ENCODE measurements at places on chromosomes 5 and 9.
A peak's percentile ranks its signal among the peaks of the same experiment; 100 is the strongest.

DNA sequence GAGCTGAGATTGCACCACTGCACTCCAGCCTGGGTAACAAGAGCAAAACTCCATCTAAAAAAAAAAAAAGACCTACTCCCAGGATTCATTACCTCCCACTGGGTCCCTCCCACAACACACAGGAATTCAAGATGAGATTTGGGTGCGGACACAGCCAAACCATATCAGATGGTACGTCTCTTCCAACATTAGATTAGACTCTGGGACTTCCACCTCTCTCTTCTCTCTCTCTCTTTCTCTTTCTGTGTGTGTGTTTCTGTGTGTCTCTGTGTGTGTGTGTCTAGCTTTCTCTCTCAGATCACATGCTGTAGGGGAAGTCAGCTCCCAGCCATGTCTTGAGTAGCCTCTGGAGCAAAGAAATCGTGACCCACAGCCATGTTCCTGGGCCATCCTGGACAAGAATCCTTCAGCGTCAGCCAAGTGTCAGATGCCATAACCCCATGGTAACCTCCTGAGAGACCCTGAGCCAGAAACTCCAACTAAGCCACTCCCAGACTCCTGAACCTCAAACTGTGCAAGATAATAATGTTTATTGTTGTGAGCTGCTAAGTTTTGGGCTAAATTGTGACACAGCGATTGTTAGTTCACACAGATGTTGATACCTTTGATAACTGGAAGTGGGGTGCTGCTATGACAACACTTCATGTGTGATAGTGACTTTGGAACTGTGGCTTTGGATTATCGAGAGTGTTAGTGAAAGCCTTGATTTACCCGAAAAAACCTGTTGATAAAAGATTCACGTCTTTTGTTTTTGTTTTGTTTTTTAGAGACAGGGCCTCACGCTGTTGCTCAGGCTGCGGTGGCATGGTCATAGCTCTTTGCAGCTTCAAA is 4.1 kb upstream of the CMBL start:
- no peaks in the 10 kb centered on the region for H3K27me3 ChIP-seq
- peaks cover 8% of the 10 kb centered on the region for H3K4me1 ChIP-seq
- no peaks in the 10 kb centered on the region for H3K36me3 ChIP-seq
- no peak overlapping the region for H3K27ac ChIP-seq
- H3K4me3 ChIP-seq = no peak overlapping the region

GRCh38 chr9:76257311-76257710 is 136.9 kb downstream of the RFK start:
- H3K36me3 ChIP-seq = no peaks in the 10 kb centered on the region
- no peaks in the 10 kb centered on the region for H3K27me3 ChIP-seq
- H3K4me3 ChIP-seq = no peak overlapping the region
- H3K27ac ChIP-seq = no peak overlapping the region
- DNase-seq = no peak

- peaks cover 4% of the 10 kb centered on the region for H3K36me3 ChIP-seq
- H3K4me1 ChIP-seq = peaks cover 36% of the 10 kb centered on the region
- no peaks in the 10 kb centered on the region for H3K27me3 ChIP-seq
- H3K4me3 ChIP-seq = no peak overlapping the region
Observed at GRCh38 chr5:32278406-32278805, 34.3 kb downstream of the MTMR12 start.

- peak; percentile 73 for DNase-seq
- H3K4me3 ChIP-seq = no peak overlapping the region
- peaks cover 5% of the 10 kb centered on the region for H3K4me1 ChIP-seq
- H3K27me3 ChIP-seq = no peaks in the 10 kb centered on the region
Observed at GRCh38 chr9:77512876-77513275, 135.2 kb downstream of the GNA14 start.

GRCh38 chr5:101346447-101346846 is 443.4 kb upstream of the ST8SIA4 start:
- H3K36me3 ChIP-seq = no peaks in the 10 kb centered on the region
- no peaks in the 10 kb centered on the region for H3K4me1 ChIP-seq
- H3K27ac ChIP-seq = no peak overlapping the region
- no peaks in the 10 kb centered on the region for H3K27me3 ChIP-seq
- H3K4me3 ChIP-seq = no peak overlapping the region

DNA sequence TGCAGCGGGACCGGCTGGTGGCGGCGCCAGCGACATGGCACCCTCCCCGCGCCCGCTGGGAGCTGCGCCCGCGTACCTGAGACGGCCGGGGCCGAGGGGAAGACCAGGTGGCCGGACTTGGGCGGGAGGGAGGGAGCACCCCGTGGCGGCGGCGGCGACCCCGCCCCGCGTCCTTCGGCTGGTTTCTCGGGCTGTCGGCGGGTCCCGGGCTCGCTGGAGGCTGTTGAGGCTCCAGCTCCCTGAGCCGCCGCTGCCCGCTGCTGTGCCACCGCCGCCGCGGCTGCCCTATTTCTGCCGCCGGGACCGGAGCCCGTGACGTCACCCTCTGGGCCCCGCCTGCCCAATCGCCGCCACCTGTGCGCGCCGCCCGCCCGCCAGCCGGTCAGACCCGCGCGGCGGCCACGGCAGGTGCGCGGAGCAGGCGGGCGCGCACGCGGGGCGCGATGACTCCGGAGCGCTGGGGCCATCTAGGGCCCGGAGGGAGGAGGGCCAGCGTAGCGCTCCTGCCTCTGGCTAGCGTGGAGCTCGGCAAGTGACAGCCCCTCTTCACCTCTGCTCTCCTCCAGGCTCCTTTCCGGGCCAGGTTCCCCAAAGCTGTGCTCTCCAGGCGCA is at the start of gene FSTL4:
TSS of gene FSTL4 (minus strand) at position 293 of the 612 bp plus-strand sequence.
- no peak within 1 kb of the TSS for H3K27ac ChIP-seq
- H3K4me3 ChIP-seq = peak within 1 kb of the TSS; percentile 3
- H3K27me3 ChIP-seq = peaks cover 24% of the 10 kb centered on the region
- H3K4me1 ChIP-seq = peaks cover 18% of the 10 kb centered on the region
- peak; percentile 57 for DNase-seq

All from adrenal gland (tissue), 19 donors.